ENCODE measurements at places on chromosomes 4 and X.

DNA sequence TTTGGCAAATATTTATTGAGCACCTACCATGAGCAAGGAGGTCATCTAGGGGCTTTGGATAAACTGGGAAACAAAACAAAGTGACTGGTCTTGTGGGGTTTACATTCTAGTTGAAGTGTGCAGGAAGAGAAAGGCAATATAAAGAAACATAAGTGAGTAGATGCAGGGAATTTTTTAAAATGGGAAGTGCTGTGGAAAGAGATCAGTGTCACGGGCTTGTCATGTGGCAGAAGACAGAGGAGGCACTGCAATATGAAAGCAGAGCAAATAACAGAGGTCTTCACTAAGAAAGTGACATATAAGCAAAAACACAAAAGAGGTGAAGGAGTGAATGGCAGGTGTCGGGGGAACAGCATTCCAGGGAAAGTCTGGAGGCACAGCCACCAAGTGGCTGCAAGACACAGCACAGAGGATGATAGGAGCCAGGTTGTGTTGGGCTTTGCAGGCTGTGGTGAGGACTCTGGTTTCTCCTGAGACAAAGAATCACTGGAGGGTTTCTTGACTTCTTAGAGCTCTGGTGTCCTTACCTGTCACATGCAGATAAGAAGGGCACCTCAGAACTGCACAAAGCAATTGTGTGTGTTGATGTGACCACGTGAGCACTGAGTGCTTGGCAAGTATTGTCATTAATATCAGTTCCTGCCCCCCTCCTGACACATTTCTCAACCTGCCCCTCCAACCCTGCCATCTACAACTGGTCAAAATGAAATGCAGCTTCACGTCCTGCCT is 143.5 kb downstream of the TSPAN5 start:
- no peak for DNase-seq

GRCh38 chr4:60780874-60781273 is 419.3 kb upstream of the ADGRL3 start:
- no peak for DNase-seq

DNA sequence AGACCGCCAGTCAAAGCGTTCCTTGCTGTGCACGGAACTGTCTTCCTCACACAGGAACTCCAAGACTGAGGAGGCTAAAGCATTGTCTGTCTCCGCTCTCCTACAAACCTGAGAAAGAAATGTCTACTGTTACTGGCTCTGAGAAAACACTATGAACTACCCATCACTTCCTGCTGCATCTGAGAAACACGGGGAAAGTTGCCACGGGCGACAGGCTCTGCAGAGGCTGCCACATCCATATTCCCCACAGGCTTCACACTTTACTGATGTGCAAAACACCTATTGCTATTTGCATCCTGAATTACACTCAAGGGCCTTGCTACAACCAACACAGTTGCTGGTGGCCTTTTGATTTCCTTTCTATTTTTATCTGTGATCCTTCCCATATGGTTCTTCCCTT is 59.0 kb downstream of the AFAP1 start:
- DNase-seq = no peak

DNA sequence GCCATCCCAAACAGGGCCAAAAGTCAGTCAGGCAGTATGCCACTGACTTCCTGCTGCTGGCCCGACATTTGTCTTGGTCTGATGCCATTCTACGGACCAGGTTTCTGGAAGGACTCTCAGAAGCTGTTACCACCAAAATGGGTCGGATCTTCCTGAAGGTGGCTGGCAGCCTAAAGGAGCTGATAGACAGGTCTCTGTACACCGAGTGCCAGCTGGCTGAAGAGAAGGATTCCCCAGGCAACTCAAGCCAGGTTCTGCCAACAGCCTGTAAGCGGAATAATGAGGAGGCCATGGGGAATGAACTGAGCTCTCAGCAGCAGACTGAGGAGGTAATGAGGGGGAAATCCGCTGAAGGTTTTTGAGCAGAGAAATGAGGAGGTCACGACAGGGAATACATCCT is 95.7 kb downstream of the RTL9 start:
- DNase-seq = no peak
